ENCODE measurements at places on chromosomes 2 and 18.

DNA sequence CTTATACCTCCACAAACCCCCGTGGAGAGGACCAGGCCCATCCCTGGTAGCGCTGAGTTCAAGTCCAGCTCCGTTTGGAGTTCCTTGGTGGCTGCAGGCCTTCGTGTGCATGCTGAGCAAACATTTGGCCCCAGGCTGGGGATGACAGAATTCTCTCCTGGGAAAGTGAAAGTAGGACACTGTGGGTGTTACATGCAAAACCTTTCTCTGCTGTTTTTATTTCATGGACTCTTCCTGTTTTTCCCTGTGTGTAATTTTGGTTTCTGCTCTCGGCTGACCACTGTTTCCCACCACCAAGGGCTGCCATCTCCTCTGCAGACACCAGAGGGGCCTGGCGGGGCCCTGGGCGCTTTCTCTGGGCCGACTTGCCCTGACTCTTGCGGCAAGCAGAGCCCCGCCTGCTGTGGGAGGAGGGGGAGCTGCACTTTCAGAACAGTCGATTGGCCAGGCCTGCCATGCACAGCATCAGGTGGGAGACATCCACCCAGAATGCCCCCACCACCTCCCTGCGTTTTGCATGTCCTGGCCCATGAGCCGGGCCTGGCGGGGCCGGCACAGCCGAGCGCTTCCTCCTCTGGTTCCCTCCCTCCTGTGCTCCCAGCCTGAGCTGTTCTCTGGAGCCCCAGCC, 102.4 kb downstream of the CABLES1 start:
- DNase-seq: no peak

DNA sequence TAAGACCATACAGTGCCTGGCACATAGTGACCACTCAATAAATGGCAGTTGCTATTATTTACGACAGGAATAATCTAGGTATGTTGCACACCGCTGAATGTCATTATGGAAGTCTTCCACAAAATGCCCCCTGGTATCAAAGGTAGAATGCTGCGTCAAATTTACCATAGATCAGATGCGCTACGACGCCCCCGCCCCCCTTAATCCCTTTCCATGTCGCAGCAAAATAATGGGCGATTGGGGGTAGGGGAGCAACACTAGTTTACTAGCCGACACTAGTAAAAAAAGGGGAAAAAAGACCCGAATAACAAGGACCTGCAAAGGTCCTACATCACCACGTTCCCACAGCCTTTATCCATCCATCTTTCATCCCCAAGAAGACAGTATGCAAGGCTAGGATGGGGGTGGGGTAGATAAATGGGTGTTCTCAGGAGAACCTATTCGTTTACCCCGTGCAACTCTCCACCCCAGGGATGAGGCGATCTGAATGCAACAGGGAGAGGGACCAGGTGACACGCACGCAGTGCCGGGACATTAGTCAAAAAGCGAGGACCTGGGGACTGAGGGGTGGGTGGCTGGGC, 455 bp downstream of the PREPL start:
- DNase-seq: no peak

DNA sequence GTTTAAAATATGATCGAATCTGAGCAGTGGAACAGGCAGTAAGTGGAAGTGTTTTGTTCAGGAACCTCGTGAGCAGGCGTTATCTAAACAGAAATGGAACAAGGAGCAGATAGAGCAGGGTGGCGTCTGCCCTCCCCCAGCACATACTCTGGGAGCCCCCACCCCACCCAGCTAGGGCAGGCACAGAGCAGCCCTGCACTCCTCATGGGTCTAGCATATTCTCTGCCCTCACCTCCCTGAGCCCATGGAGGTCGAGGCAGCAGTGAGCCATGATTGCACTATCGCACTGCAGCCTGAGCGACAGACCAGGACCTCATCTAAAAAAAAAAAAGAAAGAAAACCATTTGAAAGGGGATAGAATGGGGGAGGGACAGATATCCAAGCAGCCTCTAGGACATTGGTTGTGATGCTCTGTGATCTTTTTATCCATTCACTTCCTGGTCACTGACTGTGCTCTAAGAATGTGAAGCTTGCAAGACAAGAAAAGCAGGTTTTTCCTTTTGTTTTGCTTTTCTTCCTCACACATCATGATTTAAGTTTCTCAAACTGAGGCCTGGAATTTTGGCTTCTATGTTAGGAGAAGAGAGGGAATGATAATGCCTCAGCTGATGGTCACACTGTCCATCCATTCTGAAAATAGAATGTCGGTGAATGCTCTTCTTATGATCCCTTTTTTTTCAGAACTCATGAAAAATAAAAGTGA, 3.1 kb downstream of the MLPH start:
- DNase-seq: no peak

DNA sequence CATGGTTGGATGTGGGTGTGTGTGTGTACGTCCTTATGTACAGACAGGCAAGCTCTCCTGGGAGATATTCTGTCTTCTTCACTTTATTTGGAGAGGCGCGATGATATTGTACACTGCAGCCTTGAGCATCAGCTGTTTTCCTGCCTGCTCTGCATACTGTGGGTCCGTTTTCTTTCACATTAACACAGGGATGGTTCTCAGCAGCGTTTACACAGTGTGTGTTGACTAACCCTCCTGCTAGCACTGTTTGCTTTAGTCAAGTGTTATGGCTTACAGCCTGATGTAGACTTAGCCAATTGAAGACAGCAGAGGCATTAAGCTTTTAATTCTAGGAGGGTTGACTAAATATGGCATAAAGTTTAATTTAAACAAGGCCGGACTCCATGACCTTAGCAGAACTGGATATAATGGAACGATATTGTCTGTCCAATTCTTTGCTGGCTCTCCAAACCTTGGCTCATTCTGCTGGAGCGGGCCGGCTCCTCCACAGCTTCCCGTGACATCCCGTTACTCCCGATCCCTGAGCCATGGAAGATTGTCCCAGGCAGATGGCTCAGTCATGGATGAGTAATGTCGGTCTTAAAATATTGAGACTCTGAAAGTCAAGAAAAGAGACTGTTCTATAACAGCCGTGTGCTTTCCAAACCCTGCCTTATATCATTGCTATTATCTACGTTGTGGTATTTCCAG, 134.7 kb downstream of the TPGS2 start:
- no peak for DNase-seq

DNA sequence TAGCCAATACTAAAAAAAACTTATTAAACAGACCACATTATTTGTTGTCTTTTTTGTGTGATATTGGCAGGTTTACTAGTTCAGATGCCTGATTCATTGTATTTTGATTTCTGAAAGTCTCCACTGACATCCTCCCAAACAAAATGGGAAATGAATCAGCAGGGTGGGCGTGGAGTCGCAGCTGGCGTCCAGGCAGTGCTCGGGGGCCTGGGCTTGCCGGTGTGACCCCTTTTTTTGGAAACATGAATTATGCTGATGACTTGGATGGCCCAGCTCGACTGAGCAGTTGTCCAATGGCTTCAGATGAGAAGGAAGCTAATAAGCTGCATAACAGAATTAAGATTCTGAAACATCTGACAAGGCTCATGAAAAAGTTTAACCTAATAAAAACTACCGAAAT, 1.7 kb upstream of the KCNG2 start:
- no peak for DNase-seq

- DNase-seq: no peak
These were observed 9.6 kb downstream of the HOXD8 start for GRCh38 chr2:176138923-176139660.
